ENCODE measurements at places on chromosomes 12 and 14. TPM values are rescaled to one million over a fixed set of nuclear protein-coding genes. Genes with fewer than 3 reads are reported as not detected.

CCDC38 gene
- not detected for total RNA-seq

KCNC2 gene
- not detected for total RNA-seq

GRCh38 chr12:4975574-4975973 is 65.9 kb downstream of the KCNA1 start:
- no peaks in the 10 kb centered on the region for H3K36me3 ChIP-seq
- no peaks in the 10 kb centered on the region for H3K4me1 ChIP-seq
- no peak overlapping the region for H3K27ac ChIP-seq
- H3K27me3 ChIP-seq: peaks cover 9% of the 10 kb centered on the region
- DNase-seq: no peak
- no peak overlapping the region for H3K4me3 ChIP-seq

GRCh38 chr12:77932216-77932615 is 101.5 kb downstream of the NAV3 start:
- H3K27ac ChIP-seq: no peak overlapping the region
- no peaks in the 10 kb centered on the region for H3K36me3 ChIP-seq
- no peaks in the 10 kb centered on the region for H3K27me3 ChIP-seq
- no peak overlapping the region for H3K4me3 ChIP-seq
- H3K4me1 ChIP-seq: no peaks in the 10 kb centered on the region

DNA sequence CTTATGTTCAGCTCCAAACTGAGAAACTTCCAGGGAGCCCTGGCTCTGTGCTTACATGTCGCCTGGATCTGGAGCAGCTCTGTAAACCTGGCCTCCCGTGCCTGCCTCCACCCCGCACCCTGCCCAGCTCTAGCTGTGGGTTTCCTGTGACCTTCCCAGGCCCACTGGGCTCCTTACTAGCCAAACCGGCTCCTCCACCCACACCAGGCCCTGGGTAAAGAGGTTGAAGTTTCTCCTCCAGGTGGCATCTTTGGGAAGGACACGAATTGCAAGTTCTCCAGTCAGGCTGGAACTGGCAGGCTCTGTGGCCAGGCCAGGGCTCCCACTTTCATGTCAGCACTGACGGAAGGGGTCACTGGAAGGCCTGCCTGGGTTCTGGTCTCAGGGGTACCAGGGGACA is 60.9 kb upstream of the ZFP36L1 start:
- no peaks in the 10 kb centered on the region for H3K36me3 ChIP-seq
- H3K27me3 ChIP-seq: no peaks in the 10 kb centered on the region
- no peak overlapping the region for H3K4me3 ChIP-seq
- H3K4me1 ChIP-seq: no peaks in the 10 kb centered on the region
- no peak for DNase-seq

DNA sequence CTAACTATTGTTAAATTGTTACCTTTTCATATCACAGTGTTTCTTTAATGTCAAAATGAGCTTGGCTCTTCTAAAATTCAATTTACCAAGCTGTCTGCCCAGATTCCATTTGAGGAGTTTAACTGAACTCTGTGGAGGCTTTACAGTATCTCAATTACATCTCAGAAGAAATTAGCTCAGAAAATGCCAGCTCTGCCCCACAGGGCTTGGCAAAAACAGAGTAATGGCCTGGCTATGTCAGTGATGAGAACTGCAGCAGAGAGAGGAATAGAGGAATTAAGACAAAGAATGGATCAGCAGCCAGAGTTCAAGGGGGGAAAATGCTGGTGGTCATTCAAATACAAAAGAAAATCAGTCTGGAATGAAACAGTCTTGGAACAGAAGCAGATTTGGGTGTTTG is 15.8 kb upstream of the TMTC1 start:
- H3K27ac ChIP-seq: no peak overlapping the region
- no peaks in the 10 kb centered on the region for H3K36me3 ChIP-seq
- no peaks in the 10 kb centered on the region for H3K4me1 ChIP-seq

DNA sequence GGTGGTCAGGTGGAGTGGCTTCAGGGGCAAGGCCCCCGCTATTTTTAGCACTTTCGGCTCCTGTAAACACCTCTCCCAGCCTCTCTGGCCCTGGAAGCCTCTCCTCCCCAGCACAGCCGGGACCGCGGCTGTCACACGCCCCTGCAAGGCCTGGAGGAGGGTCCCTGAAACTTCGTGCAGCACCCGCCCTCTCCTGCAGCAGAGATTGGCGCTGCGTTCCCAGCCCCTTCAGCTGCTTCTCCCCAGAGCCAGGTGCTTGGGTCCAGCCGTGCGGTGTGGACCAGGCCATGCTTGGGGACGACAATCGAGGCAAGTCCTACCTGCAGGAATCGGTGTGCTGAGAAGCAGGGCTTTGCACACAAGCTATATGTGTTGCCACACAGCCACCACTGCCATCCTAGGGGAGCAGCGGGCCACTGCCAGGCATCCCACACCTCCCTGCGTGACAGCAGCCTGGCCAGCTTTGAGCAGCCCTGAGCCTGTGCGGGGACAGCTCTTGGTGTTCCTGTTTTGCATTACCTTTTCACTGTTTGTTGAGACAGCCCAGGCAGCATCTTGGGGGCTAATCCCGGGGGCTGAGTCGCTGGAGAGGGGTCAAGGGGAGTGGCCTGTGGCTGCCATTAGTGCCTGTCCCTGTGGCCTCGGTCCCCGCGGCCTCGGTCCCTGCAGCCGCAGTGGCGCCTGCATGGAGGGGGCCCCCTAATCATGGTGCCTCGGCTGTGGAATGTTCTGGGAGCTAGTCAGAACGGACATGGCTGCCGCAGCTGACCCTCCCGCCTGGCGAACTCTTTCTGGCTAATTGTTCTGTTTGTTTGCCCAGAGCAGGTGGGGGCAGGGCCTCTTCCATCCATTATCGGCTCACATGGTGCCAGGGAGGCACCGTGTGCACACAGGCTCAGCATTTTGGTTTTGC is 27.6 kb upstream of the TRAF3 start:
- H3K27ac ChIP-seq: no peak overlapping the region
- H3K4me3 ChIP-seq: no peak overlapping the region
- no peak for DNase-seq
- H3K27me3 ChIP-seq: no peaks in the 10 kb centered on the region
- no peaks in the 10 kb centered on the region for H3K4me1 ChIP-seq

Measured in activated CD4-positive, alpha-beta T cell treated with anti-CD3 and anti-CD28 coated beads, Interleukin-2, amount 10 ng/mL, durations not matched to agents 7 days and 5 days (primary cell).